ENCODE measurements at places on chromosomes 4 and X.

DNA sequence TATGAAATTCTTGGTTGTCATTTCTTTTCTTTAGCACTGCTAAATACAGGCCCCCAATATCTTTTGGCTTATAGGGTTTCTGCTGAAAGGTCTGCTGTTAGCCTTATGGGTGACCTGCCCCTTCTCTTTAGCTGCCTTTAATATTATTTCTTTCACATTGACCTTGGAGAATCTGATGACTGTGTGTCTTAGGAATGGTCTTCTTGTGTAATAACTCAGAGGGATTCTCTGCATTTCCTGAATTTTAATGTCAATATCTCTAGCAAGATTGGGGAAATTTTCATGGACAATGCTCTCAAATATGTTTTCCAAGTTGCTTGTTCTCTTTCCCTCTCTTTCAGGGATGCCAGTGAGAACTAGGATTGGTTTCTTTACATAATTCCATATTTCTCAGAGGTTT lies 292.4 kb downstream of the SLC7A11 start:
- no peak for DNase-seq

DNA sequence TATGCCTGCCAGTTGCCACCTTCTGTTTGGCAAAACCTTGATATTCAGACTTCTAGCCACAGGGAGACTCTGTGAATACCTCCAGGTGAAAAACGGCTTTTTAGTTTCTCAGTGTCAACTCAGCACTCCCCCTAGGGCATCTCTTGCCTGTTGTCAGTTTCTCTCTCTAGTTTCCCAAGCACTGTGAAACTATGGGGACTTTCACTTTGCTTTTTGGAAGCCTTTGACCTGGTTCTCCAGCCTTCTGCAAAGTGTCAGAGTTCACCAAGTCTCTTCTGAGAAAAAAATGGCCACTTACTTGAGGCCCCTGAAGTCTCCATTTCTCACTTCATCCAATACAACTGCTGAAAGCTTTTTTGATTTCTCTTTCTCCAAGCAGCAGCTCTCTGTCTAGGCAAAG lies 521.5 kb downstream of the INPP4B start:
- no peak for DNase-seq

DNA sequence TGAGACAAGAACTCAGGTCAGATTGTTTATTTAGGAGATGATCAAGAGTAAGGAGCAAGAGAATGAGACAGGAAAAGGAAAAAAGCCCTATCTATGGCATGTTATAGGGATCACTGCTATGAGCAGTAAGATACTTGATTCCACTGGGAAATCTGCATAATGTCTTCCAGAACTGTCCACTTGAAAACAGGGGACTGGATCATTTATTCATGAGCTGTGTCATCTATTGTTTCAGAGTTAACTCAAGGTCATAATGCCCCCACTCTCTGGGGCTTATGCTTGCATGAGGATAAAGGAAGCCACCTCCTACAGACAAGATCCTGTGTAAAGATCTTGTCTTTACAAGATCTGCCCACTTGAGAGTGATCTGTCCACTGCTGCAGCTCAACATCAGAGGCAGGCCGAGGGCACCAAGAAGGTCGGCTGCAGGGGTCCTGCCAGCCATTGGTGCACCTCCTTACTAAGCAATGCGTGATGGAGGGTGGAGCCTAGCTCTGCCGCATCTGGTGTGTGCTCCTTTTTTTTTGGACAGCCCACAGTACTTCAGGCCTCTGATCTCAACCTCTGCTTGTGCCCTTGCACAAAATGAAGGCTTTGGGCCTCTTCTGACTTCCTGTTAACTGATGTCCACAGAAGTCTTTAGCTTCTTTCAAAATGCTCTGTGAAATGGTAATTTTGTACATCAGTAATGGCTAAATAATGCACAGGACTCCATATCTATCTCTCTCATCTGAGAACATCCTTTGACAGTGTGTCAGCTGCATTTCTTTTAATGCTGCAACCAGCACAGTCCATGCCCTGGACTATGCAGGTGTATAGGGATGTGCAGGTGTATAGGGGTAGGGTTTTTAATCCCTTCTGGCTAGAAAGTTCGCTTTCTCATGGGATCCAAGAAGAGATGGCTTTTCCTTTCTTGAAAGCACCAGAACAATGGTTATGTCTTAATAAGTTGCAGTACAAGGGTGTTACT lies 95.9 kb upstream of the TRPC3 start:
- DNase-seq: no peak

- no peak for DNase-seq
These were observed 76.8 kb upstream of the PSAPL1 start for GRCh38 chr4:7511525-7511924.

DNA sequence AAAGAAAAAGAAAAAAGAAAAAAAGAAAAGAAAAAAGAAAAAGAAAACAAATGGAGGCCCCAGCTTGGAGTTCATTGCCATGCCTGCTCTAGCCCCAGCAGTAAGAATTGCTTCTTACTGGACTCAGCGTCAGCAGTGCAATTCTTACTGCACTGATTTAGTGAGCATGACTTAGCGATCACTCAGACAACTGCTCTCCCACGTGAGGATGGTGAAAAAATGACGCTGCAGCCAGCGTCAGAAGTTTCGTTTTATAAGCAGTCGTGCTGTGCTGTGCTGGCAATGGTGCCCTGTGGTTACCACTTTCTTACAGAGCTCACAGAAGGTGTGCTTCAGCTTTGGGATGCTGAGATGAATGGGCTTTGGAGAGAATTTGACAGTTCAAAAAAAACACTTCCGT lies 68.3 kb upstream of the DDX3X start:
- DNase-seq: no peak

GRCh38 chr4:88017516-88018297 lies 10.3 kb downstream of the PKD2 start:
- DNase-seq: no peak

- DNase-seq: no peak
These were observed 31.8 kb downstream of the HPGD start for GRCh38 chr4:174490451-174490961.

DNA sequence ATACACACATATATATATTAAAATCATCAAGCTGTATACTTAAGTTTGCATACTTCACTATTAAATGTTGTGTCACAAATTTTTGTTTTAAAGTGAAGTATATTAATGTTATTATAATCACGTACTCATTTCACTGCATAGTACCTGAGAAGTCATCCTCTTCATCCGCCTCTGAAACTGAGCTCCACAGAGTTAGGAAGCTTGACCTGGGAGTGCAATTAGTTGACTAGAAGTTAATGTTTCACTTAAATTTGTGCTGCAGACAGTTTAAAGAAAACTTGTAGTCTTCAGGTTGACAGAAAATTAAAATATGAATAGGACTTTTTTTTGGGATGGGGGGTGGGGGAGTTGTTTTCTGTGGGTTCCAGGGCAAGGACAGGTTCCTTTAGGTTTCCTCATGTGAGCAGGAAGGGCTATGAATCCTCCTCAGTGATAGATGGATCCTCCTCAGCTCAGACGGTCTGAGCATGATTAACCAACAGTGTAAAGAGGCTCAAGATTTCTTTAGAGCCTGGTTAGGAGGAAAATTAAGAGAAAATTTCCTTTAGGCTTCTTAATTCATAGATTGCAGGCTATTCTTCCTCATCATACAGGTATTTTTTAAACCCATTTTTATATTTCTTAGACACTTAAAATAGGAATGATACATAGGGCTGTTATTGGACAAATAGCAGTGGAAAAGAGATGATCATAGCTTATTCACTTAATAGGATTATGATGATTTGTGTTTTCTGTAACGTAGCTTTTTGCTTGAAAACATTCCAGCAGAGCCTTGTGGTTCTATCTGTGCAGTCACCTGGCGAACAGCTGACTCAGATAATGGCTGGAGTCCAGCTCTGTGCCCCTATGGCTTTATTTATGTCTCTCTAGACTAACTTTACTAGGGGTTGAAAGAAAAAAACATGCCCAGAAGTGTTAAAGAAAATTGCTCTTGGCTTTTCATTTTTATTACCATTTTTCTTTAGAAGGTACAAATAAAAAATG lies 102.7 kb downstream of the SLC4A4 start:
- peak; percentile 30 for DNase-seq

GRCh38 chr4:88743696-88744095 lies 46.1 kb upstream of the NAP1L5 start:
- DNase-seq: no peak

- DNase-seq: no peak
These were observed 2.9 kb upstream of the KLHL2 start for GRCh38 chr4:165204462-165204830.

GRCh38 chrX:42384956-42385355 lies 393.0 kb downstream of the PPP1R2C start:
- no peak for DNase-seq

DNA sequence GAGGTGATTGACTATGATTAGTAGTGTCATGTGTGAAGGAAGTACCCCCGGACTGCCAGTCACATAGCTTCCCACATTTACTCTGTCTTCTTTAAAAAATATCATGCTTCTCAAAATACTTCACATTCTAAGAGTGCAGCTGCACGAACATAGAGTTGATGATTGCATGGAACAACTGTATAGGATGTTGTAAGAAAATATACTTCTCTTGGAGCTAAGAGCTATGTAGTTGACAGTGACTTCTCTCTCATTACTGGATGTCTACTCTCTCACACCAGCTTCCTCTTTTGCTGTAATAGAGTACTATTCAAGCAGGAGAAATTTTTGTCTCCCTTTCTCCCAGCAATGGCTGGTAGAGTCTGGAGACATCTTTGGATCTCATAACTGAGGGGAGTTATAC lies 99.4 kb upstream of the PUDP start:
- DNase-seq: no peak

DNA sequence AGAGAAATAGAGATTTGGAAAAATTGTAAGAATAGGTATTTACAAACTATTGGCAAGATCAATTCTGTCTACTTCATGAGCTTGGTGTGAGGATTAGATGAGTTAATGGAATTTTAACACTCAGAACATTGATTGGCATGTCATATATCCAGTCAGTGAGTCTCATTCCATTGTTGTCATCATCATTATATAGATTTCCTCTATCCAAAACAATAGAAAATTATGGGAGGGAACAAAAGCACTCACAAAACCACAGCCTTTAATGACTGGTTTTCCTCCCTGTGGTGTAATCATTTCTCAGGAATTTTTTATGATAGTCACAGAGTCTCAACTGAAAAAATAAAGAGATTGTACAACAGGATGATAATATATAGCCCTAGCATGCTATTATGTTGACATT lies 21.1 kb downstream of the KLHL5 start:
- DNase-seq: no peak

GRCh38 chrX:143571521-143571920 lies 54.2 kb upstream of the SPANXN3 start:
- no peak for DNase-seq

- DNase-seq: no peak
These were observed 50.4 kb downstream of the ABLIM2 start for GRCh38 chr4:8108261-8108660.

GRCh38 chr4:76830964-76831703 lies 66.8 kb downstream of the SOWAHB start:
- peak; percentile 95 for DNase-seq

DNA sequence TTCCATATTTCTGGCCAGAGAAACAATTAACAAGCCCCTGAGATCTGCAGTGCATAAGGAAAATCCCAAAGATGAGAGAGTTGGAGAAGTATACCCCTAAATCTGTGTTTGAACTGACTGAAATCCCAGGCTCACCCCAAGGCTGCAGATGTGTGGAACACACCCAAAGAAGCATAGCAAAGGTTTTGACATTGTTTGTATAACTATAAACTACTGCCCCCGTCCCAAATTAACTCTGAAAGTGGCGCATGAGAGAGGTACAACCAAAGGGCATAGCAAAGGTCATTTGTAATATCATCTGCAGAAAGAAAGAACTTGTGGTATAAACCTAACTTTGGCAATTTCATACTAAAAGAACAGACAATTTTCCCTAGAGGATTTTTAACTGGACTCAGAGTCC lies 157.9 kb downstream of the DCAF12L1 start:
- DNase-seq: no peak

DNA sequence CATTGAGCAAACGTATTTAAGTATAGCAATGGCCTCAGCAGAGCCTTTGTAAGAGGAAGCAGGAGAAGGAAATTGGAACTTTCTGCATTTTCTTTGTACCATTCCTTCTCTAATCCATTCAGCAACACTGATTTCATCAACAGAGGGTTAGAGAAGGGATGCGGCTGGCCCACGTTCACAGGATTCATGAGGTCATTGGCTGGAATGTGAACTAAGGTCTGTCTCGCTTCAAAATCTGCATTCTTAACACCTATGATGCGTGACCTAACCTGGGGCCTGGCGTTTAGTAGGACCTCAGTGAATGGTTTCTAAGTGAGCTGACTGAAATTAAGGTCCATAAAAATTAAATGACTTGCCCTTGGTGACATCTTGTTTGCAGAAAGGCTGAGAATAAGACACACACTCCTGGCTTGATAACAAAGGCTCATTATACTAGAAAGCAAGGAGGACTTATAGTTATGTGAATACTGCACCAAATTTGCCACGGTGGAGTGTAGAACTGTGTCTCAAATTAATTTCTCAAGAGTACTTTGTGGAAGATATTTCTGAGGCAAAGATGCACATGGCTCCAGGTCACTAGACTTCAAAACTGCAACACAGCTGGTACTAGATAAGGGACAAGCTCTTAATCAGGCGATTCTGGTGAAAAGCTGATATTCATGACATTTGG lies 25.4 kb downstream of the FGFBP1 start:
- DNase-seq: peak; percentile 43

DNA sequence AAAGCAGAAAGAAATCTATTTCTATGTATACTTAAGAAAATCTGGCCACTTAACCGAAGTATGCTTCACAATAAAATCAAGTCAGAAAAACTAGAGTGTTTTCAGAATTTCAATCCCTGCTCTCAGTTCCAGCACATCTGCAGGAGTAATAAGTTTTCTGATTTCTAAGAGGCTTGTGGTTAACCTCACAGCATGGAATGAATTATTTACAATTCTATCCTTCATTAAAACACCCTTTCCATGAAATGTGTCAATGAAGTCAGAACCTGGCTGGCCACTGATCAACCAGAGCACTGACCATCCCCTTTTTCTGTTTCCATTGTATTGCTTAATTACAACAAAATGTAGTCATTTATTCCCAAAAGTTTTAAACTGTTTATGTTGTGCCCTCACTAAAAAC lies 781.4 kb upstream of the INTU start:
- DNase-seq: no peak

DNA sequence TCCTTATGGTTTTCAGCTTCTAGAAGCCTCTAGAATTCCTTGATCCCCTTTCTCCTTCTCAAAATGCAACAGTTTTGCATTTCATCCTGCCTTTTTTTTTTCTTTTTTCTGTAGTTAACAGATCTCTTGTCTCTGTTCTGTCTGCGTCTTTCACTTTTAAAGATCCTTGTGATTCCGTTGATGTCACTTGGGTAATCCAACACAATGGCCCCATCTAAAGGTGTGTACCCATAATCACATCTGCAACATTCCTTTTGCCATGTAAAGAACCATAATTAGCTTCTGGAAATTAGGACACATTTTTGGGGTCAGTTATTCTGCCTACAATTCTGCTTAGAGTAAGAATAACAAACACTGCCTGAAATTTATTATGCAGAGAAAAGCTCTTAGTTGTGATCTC lies 1180.9 kb upstream of the ADGRL3 start:
- DNase-seq: no peak
